ENCODE measurements at places on chromosomes 4 and X. TPM values are rescaled to one million over a fixed set of nuclear protein-coding genes. Genes with fewer than 3 reads are reported as not detected.

Gene MAGEA11
- not detected for total RNA-seq

Gene TCEAL2
- not detected for total RNA-seq

DNA sequence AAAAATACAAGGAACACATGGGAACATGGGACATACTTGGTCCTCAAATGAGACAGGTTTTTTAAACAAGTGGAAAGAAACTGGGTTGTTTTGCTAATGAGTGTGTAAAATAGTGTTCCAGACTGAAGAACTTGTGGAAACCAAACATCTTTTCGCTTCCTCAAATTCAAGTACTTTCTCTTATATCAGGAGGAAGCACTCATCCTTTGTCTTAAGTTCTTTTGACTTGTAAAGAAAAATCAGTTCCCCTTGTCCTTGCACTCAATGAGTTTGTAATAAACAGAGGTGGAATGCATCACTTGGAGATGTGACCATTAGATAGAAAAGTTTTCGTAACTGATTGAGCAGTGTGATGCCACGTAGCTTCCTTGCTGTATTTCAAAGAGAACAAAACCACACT is 101.1 kb downstream of the PHOX2B start:
- no peaks in the 10 kb centered on the region for H3K36me3 ChIP-seq
- H3K4me1 ChIP-seq: no peaks in the 10 kb centered on the region
- no peak overlapping the region for H3K27ac ChIP-seq
- no peak overlapping the region for H3K4me3 ChIP-seq

DNA sequence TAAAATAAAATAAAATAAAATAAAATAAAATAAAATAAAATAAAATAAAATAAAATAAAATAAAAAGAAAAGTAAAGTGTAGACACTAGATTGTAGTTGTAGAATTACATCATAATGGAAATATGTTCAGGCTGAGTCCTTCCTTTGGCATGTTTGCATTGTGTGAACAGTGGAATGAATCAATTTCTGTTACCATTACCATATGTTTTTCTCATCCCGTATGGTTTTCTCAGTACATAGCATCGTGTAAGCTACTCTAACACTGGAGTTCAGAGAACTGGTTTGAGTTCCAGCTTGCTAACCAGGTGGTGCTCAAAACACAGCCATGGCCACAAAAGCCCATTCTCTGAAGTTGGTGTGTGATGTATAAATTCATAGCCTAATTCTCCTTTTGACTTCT is 45.9 kb downstream of the USP11 start:
- H3K36me3 ChIP-seq: no peaks in the 10 kb centered on the region
- no peak overlapping the region for H3K4me3 ChIP-seq
- no peak for DNase-seq
- H3K4me1 ChIP-seq: no peaks in the 10 kb centered on the region
- H3K27me3 ChIP-seq: no peaks in the 10 kb centered on the region
- H3K27ac ChIP-seq: no peak overlapping the region

GRCh38 chrX:20066968-20067708 is 49.6 kb downstream of the MAP7D2 start:
- H3K27ac ChIP-seq: no peak overlapping the region
- peak; percentile 38 for DNase-seq
- no peaks in the 10 kb centered on the region for H3K36me3 ChIP-seq
- H3K4me3 ChIP-seq: no peak overlapping the region
- H3K27me3 ChIP-seq: peaks cover 4% of the 10 kb centered on the region

DNA sequence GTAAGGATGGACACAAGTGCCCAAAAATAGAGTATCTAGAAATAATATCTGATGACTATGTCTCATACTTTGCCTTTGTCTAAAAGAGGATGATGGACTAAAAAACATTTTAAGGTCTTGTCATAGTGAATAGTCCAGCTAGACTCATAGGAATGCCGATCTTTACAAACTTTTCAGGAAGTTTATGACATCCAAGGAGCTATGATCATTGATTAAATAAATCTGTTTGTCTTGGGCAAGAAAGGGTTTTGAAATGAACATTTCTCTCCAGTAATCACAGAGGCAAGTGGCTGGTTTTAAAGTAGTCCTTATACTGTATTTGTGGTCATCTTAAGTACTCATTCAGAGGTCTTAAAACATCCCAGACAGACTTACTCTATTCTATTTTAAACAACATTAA is 109.8 kb downstream of the MAPK10 start:
- H3K36me3 ChIP-seq: no peaks in the 10 kb centered on the region
- H3K27ac ChIP-seq: no peak overlapping the region
- DNase-seq: no peak
- no peak overlapping the region for H3K4me3 ChIP-seq

DNA sequence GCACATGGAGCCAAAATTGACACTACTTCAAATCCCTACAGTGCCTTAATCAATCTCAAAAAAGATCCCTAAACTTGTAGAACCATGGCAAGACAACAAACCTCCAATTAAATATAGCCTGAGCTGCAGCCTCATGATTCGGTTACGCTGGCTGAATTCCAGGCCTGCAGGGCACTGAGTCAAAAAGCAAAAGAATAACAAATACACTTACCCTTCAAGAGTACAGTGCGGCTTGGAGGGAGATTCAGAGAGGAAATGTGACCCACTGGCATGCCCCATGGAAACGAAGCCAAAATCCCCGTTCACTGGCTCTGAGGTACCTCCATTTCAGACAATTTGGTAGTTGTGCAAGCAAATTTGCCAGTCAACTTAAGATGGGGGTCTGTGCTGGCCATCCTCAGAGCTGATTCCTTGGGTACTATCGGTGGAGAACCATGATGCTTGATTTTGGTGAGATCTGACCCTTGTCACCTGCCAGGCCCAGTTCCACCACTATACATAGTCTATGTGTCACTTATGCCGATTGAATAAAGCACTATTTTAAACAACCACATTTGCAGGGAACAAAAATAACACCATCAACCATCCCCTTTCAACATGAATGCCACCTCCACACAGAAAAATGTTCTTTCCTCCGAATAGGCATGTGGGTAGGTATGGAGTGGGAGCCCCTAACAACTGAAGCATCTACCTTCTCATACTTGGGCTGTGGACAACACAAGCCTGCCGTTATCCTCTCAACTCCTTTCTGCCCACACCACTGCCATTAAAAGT is 2.1 kb downstream of the C4orf54 start:
- H3K27ac ChIP-seq: no peak overlapping the region
- H3K27me3 ChIP-seq: no peaks in the 10 kb centered on the region
- no peaks in the 10 kb centered on the region for H3K4me1 ChIP-seq
- no peak for DNase-seq

- no peaks in the 10 kb centered on the region for H3K4me1 ChIP-seq
Measured at GRCh38 chr4:82780752-82781231, 17.8 kb downstream of the SCD5 start.

DNA sequence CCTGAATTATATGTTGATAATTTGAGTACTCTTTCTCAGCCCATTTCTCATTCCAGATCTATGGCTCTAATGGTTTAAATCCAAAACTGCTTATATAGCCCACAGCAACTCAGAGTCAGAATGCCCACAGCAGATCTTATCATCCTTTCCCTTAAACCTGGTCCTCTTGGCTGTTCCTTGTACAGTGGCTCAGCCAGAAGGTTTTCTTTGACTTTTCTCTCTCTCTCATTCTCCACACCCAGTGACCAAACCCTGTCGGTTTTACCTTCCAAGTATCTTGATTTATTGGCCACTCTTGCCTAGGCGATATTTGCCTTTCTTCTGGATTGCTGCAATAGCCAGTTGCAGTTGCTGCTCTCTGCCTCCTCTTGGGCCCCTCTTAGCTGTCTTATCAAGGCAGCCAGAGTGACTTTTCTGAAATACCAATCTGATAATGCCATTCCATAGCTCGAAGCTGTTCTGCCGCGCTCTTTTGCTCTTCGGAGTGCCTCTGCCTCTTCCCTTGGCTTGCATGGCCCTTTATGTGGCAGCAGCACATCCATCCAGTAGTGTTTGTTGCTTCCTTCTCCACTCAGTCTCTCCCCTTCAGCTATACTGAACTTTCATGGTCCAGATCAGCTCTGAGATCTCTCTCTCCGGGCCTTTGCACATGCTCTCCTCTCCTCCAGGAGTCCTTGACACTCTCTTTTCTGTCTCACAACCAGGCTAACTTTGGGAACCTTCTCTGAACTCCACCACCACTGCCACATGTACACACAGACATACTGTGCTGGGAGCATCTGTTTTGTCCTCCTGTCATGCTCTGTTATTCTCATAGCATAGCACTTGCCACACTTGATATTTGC is 11.8 kb downstream of the GAB1 start:
- H3K4me1 ChIP-seq: no peaks in the 10 kb centered on the region
- H3K4me3 ChIP-seq: no peak overlapping the region
- no peaks in the 10 kb centered on the region for H3K36me3 ChIP-seq
- no peak for DNase-seq

- peaks cover 6% of the 10 kb centered on the region for H3K4me1 ChIP-seq
- no peaks in the 10 kb centered on the region for H3K36me3 ChIP-seq
- H3K27ac ChIP-seq: no peak overlapping the region
- H3K27me3 ChIP-seq: peaks cover 20% of the 10 kb centered on the region
- H3K4me3 ChIP-seq: no peak overlapping the region
- no peak for DNase-seq
Measured at GRCh38 chr4:169765835-169766234, 8.1 kb upstream of the HPF1 start.

DNA sequence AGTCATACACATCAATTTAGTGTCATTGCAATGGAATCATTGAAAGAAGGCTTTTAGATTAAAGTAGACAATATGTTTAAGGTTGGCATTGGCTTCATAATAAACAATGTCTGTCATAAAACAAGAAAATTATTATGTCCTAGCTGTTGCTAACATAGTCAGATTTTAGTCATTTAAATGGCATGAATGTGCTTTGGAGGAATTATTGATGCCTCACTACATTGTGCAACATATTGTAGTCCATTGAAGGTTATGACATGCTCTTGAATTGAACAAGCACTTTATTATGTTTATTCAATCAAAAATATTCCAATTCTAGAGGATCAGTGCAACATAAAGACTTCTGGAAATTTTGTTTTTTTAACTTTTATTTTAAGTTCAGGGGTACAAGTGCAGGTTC is 489.8 kb upstream of the AMOT start:
- H3K27me3 ChIP-seq: no peaks in the 10 kb centered on the region
- no peak overlapping the region for H3K4me3 ChIP-seq
- no peak for DNase-seq
- H3K4me1 ChIP-seq: no peaks in the 10 kb centered on the region

All from activated CD8-positive, alpha-beta T cell treated with anti-CD3 and anti-CD28 coated beads, Interleukin-2, amount 10 ng/mL, durations not matched to agents 7 days and 5 days (primary cell).